T-helper 2 cell (primary cell): ENCODE measurements at places on chromosomes 3 and 15.
A peak's percentile ranks its signal among the peaks of the same experiment; 100 is the strongest.

GRCh38 chr3:177830411-177830849 is 633.1 kb upstream of the TBL1XR1 start:
- no peak for DNase-seq

GRCh38 chr3:124461838-124462632 is 268.2 kb upstream of the UMPS start:
- DNase-seq: no peak

- DNase-seq: no peak
These were observed 508.9 kb upstream of the ADAMTS9 start for GRCh38 chr3:65196663-65197062.

DNA sequence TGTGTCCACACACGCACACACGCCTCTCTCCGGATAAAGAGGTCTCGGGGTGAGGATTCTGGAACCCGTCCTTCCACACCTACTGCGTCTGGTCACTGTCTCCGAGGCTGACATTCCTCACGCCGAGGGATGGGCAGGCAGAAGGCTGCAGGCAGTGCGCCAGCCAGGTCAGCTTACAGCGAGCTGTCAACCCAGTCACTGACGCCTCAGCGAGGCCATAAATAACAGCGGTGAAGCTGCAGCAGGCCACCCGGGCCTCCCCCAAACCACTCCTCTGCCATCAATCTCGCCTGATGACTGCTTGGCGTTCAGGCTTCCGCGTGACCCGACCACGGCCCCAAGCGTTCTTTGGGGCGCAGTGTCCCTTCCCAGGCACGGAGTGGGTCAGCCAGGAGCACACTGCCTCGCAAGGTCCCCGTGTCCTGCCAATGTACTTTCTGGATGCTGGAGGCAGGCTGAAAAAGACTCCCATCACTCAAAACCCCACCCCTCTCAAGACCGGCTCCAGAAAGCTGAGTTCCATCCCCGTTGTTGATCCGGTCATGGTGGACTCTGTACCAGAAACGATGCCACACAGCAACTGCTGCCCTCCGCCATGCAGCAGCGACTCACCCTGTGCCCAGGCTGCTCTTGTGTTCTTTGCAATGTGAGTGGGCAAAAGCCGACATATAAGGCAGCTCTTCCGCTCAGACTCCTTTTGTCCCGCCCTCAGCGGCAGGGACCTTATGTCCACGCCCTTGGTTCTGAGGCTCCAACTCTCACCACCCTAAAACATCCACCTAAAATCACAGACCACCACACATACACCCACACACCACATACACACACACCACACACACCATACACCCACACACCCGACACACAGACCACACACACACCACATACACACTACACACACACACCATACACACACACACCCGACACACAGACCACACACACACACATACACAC is 27.1 kb downstream of the CPN2 start:
- peak; percentile 23 for DNase-seq

- no peak for DNase-seq
These were observed 399.7 kb upstream of the NR2F2 start for GRCh38 chr15:95930659-95931375.

GRCh38 chr3:94256888-94257813 is 194.3 kb downstream of the NSUN3 start:
- no peak for DNase-seq

DNA sequence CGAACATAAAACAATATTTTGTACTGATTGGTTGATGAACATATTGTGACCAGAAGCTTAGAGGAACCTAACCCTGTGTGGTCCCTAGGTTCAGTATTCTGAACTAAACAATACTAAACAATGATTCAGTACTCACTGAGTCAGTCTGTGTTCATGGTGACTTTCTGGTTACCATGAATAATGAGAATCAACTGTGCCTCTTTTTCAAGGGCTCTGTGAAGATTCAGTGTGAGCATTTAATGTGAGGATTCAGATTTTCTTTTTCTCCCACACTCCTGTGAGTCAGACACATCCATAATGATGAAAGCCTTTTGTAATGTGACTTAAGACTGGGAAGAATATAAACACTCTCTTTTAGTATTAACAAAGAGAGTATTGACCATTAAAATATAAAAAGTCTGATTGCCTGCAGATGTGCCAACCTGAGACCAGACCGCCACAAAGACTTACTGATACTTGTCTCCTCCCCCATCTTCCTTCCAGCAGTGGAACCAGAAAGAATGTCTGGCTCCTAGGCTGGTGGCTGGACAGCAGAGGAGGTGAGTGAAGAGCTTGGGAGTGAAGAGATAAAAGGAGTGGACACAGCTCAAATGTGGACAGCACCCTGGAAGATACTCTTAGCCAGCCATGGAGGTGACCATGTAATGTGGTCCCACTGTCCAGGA is 17.6 kb upstream of the ACTL6A start:
- no peak for DNase-seq

- DNase-seq: no peak
These were observed 16.3 kb downstream of the ISG20 start for GRCh38 chr15:88655103-88655553.
